ENCODE measurements at places on chromosomes 2 and 18.

GRCh38 chr2:28423856-28424605 lies 31.4 kb downstream of the FOSL2 start:
- no peak for DNase-seq

DNA sequence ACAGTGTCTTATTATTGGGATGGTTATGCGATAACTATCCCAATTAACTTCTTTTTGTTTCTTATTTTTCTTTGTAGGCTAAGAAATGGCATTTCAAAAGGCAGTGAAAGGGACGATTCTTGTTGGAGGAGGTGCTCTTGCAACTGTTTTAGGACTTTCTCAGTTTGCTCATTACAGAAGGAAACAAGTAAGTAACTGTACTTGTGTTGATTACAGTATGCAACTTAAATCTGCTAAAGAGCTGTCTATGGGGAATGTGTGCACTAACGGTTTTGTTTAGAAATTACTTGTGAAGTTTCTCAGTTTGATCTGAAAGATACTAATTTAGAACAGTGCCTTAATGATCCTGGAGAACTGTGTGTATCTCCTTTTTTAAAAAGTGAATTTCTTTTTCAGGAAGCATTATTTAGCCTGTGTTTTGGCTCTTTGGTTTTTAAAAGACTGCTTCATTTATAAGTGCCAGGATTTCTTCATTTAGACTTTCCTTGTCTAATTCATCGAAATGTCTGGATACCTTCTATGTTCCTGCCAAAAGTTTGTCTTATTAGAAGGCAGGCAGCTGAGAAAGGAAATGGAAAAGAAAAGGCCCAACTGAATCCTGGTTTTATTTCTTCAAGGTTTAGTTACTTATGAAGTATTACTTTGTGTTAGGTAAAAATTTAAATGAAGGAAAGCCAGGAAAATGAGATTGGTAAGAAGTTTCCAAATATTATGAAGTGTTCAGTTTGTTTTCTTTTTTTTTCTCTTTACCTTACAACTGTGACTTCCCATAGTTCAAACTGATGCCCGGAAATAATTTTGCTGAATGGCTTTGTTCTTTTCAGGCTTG lies 40.1 kb downstream of the GPD2 start:
- DNase-seq = no peak

GRCh38 chr2:152166633-152167032 lies 8.9 kb downstream of the STAM2 start:
- DNase-seq = no peak

DNA sequence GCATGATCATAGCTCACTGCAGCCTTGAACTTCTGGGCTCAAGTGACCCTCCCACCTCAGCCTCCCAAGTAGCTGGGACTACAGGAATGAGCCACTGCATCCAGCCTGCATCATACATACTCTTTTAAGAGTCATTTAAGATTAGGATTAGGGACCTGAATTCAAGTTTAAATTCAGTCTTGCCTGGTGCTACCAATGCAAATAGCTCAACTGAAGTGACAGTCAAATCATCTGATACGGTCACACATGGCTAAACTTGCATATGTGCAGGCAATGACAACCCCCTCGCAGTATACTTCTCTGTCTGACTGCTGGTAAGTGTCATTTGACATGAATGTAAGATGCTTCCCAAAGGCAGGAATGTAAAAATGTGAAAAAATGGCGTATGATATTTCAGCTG lies 31.8 kb upstream of the TMEM131 start:
- no peak for DNase-seq

DNA sequence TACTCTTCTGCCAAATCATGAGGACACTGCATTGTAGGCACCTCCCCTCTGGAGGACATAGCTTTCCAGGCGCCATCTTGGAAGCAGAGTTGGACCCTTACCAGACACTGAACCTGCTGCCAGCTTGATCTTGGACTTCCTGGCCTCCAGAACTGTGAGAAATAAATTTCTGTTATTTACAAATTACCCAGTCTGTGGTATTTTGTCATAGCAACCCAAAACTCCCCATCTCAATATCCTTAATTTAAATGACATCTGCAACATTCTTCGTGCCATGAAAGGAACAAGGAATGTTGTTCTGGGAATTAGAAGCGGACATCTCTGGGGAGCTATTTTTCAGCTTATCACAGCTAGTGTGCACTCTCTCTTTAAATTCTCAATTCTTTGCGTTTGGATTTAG lies 57.4 kb upstream of the CHRNA1 start:
- DNase-seq = no peak

DNA sequence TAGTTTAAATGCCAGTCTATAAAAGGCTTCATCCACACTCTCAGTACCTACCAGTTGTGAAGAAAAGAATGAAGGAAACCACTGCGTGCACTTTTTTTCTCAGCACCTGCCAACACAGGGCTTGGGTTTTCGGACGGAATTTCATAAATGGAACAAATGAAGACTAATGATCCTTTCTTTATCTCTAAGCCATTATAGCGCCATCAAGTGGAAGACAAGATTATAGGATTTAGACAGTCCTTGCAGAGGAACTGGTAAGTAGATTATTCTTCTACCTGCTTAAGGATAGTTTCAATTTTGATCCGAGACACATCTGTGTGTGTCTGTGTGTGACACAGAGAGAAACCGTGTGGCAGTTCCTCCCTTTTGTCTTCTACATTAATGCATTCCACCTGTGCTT lies 245.6 kb downstream of the NRXN1 start:
- peak; percentile 8 for DNase-seq

DNA sequence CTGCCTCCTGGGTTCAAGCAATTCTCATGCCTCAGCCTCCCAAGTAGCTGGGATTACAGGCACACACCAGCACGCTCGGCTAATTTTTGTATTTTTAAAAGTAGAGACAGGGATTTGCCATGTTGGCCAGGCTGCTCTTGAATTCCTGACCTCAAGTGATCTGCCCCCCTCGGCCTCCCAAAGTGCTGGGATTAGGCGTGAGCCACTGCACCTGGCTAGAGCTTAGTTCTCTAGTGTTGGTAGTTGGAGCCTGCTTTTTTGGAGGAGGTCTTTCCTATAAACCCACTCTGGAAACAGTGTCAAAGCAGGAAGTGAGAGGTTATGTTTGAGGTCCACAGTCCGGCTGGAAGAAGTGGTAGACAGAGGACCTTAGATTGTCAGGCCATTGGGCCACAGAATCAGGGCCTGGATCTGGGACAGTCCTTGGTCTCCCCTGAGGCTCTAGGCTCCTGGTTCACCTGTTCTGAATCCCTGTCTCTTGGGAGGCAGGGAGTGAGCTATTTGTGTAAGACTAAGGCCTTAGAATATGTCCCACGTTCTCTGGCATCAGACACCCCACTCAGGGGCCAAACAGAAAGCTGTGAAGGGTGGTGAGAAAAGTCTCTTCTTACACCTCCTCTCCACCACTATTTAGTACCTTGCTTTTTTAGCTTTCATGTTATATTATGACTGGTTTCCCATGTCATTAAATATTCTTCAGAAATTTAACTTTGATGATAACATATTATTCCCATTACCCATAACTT lies 34.5 kb downstream of the PCBP1 start:
- DNase-seq = no peak

- no peak for DNase-seq
These were observed 135.8 kb downstream of the CELF4 start for GRCh38 chr18:37429791-37430190.

- DNase-seq = no peak
These were observed 267.6 kb downstream of the ATAD2B start for GRCh38 chr2:23659328-23659727.

DNA sequence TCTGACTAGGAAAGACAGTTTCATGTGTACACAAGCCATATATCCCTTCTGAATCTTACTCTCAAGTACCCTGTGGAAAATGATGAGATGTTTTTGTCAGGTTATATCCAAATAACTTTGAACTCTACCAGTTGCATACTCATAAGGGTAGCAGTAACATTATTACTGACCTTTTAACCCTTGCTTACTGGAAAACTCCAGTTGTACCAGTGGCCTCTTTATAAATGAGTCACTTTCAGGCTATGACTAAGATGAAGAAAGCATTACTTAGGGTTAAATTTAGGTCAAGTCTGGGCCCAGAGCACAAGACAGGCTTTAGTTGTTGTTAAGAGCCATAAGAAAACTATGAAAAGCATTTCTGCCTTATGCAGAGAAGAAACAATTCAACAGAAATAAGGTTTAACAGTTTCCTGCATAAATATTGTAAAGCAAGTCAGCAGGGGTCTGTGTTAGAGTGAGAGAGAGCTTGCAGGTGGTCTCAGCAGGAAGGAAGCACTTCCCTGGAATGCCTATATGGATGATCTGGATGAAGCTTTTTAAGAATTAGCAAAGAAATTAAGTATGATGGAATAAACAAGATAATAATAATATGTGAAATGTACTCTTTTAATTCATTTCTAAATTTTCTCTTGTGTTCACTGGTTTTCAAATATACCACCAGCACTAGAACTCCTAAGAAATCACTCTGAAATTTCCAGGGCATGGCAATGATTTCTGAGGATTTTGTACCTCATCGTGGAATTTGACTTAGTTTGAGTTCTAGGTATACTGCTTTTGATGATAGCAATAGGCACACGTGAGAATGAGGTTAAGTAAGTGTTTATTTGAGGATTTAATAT lies 126.6 kb downstream of the UBE2E3 start:
- no peak for DNase-seq

GRCh38 chr2:239765076-239765845 lies 259.9 kb downstream of the NDUFA10 start:
- DNase-seq = no peak

GRCh38 chr2:216445501-216445900 lies 33.2 kb downstream of the SMARCAL1 start:
- DNase-seq = no peak

GRCh38 chr2:23713351-23713750 lies 213.6 kb downstream of the ATAD2B start:
- DNase-seq = no peak

- peak; percentile 8 for DNase-seq
These were observed 278.4 kb upstream of the SPRED2 start for GRCh38 chr2:65710779-65711295.

DNA sequence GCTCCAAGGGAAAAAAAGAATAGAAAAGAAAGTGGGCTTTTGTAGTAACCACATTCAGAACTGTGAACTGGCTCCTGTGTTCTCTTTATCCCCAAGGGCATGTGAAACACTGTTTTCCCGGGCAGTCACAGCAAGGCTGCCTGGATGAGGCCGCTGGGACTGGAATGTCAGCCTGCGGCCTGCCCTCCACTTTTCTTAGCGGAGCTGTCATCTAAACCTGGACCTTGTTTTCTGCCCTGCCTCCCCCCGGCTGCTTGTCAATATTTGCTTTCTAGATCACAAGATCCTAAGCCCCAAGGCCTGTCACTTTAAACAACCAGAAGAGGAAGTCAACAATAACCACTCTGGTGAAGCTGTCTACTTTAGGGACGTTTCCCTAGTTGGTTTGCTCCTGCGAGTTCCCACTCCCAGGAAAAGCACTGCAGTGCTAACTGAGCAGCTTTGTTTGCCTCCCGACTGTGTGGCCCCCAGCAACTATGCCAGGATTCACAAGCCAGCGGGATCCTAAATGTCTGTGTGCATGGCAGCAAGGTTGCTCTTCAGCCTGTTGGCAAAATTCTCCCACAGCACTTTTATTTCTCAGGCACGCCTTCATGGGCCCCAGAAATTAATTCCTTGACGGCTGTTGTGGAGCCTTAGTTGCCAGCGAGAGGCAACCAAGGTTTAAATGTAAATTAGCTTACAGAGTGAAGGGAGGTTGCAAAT lies 30.6 kb downstream of the SOWAHC start:
- peak; percentile 43 for DNase-seq

GRCh38 chr2:189933911-189934399 lies 128.6 kb downstream of the MSTN start:
- DNase-seq = no peak

- peak; percentile 72 for DNase-seq
These were observed 268.2 kb upstream of the TCF4 start for GRCh38 chr18:55856229-55856628.

DNA sequence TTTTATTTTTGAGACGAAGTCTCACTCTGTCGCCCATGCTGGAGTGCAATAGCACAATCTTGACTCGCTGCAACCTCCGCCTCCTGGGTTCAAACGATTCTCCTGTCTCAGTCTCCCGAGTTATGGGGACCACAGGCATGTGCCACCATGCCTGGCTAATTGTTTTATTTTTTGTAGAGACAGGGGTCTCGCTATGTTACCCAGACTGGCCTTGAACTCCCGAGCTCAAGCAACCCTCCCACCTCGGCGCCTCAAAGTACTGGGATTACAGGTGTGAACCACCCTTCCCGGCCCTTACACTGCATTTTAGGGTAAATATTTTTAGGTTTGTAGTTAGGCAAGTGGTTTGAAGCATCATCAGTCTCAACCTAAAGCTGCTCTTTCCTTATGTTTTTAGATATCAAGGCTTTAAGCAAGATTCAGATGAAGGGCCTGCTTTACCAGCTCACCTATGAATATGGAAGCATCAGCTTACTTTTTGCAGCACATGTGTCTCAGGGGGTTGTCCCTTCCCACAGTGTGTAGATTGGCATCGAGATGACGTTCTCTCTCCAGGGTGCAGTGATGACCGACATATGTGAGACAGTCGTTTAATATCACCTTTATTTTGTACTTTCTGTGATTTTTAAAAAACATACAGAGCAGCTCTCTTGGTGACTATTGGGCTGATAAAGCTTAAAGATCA lies 47.2 kb downstream of the ATIC start:
- DNase-seq = no peak

- DNase-seq = no peak
These were observed 6.1 kb upstream of the TBC1D8 start for GRCh38 chr2:101157272-101157671.

GRCh38 chr2:183383854-183384253 lies 259.6 kb downstream of the NUP35 start:
- no peak for DNase-seq

DNA sequence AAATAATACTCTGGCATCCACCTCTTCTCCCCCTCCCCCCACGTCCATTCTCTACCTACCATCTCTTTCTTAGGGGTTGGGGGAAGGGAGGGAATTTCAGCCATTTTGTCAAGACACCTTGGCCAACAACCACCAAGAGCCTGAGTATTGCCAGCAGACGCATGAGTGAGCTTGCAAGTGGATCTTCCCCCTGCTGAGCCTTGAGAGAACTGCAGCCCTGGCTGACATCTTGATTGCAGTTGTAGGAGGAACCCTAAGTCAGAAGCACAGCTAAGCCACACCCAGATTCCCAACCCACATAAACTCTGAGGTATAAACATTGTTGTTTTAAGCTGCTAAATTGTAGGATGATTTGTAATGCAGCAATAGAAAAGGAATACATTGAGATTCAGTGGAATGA lies 165.6 kb downstream of the TMEFF2 start:
- DNase-seq = peak; percentile 54

GRCh38 chr2:23448906-23449305 lies 63.9 kb downstream of the KLHL29 start:
- no peak for DNase-seq

- DNase-seq = no peak
These were observed 583 bp downstream of the HIBCH start for GRCh38 chr2:190318931-190319554.

- peak; percentile 68 for DNase-seq
These were observed 44.9 kb upstream of the YWHAQ start for GRCh38 chr2:9675415-9676351.

- DNase-seq = no peak
These were observed 66.9 kb upstream of the ITM2C start for GRCh38 chr2:230797515-230798495.

DNA sequence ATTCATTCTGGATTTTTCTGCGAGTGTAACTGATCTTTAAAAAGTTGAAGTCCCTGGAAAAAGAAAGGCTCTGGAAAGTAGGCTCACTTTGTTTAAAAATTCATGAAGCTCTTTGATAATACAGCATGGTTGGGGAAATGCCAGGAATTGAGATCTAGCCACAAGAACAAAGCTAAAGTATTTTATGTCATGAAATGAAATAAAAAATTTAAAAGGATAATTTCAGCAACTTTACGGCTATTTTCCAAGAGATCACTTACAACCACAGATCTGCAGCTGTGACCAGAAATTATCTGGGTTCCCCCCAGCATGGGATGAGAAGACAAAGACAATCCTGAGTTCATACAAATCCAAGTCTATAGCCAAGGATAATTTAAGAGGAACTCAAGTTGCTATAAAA lies 25.3 kb upstream of the RFX8 start:
- DNase-seq = no peak

Data from NT2/D1 (cell line).